ENCODE measurements at places on chromosomes 12 and 14.

- DNase-seq: no peak
These were observed 34.3 kb downstream of the DAD1 start for GRCh38 chr14:22554498-22555383.

GRCh38 chr14:60632777-60633176, 16.5 kb downstream of the SIX1 start:
- peak; percentile 66 for DNase-seq

DNA sequence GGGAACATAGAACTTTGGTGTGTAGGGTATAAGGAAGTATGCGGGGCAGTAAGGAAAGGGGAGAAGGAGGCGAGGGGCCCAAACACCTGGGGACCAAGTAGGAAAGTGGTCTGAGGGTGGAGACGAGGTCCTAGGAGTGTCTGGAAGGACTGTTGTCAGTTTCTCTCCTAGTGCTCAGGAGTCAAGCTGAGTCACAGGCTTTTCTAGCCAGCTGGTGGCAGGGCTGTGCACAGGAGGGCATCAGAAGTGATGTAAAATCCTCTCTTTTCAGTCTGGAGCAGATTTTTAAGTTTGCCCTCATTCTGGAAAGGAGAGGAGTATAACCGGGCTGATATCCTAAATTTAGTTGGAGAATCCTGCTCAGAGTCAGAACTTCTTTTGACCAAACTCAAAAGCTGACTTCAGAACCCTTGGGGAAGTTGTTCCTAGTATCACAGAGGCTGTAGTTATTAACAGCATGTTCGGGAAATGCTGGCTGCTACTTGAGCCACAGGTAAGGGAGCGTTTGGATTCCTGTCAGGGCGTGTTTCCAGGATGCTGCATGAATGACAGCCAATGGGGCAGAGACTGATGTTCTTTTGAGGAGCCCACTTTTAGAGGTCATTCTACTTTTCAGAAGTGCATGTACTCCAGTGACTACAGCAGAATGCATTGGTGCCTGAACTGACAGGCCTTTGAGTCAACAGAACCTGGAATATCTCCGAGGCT, 19.3 kb downstream of the ZNF664 start:
- peak; percentile 32 for DNase-seq

DNA sequence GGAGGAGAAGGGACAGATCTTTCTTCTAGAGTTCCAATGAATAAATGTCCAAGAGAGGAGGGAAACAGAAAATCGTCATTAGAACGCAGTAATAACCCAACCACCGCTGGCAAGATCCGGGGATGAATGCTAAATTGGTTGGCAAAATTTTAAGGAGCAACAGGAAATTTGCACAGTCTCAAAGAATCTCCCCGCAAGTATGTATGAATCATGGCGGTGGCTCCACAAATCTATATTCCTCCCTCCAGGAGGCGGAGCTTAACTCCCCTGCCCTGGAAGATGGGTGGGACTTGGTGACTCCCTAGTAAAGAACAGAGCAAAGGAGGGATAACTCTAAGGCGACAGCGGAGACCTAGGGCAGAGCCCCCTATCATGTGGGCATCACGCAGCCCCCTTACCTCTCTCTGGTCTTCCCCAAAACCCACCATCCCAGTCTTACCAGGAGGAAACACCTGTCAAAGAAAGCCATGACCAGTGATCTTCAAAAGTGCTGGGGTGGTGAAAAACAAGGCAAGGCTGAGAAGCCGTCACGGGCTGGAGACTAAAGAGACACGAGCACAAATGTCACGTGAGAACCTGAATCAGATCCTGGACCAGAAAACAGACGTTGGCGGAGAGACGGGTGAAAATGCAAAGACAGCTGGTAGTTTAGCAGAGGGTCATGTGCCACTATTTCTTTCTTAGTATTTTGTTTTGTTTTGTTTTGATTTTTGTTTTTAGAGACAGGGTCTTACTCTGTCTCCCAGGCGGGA, 125.8 kb downstream of the NCOR2 start:
- no peak for DNase-seq

GRCh38 chr14:96245710-96246538, 10.1 kb upstream of the BDKRB1 start:
- no peak for DNase-seq

DNA sequence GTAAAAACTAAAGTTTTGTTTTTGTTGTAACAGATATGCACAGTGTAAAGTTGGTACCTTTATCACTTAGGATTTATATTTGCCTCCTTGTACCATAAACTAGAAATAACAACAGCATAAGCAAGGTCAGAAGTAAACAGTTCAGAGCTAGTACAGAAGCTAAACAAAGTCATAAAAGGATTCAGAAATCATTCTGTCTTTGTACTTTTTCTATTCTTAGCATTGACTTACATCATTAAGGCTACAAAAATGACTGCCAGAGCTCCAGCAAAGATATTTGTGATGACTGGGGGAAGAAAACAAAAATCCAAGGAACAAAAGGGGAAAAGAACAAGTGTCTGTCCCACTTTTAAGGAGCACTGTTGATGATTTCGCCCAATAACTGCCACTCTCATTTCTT, 347.2 kb downstream of the CCDC91 start:
- DNase-seq: no peak

DNA sequence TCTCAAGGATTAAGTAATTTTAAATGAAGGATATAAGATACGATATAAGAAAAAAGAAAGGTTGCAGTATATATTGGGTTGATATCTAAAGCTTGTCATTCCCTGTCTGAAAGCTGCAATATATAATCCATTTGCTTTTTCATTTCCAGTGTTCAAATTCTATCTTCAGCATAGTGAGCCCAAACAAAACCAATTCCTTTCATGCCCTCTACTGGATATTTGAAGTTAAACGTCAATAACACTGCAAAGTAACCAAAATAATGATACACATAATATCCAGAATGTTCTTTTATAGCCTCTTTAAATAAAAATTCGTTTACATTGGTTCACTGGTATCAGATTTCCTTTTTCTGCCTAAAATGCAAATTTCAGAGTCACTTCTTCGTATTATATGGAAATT, 64.5 kb upstream of the DAAM1 start:
- DNase-seq: no peak
